ENCODE measurements at places on chromosomes 4 and X.

DNA sequence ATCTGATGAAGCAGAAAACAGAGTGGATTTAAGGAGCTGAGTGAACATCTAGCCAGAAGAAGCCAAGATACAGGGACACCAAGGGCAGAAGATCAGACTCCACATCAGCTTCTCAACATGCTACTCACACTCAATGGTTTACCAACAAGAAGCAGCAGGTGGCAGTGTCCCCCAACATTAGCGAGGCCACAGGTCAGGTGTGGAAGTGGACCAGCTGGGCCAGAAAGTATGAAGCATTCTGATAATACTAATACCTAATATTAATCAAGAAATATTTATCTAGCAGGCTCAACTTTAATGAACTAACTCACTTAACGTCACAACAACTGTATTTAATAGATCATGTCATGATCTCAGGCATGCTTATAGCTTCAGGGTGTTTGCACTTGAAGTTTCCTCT, 73.4 kb upstream of the TTC29 start:
- DNase-seq = peak; percentile 34

DNA sequence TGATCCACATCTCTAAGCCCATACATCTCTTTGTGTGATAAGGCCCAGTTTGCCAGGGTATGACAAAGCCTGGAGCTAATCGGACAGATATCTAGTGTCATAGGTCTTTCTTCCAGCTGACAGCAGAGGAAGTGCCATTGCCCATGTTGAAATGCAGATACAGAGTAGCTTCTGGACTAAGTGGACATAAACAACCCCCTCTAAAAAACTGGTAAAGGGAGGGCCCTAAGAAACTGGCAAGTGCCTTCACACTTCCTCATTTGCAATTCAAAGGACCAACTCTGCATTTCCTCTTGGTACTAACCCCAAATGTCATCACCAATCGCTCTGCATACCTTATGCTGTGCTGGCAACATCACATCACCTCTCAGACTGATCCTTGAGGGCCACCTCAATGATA, 20.8 kb downstream of the ARHGEF6 start:
- no peak for DNase-seq

- DNase-seq = no peak
Observed at GRCh38 chrX:153933748-153934147, 1.1 kb downstream of the NAA10 start.

DNA sequence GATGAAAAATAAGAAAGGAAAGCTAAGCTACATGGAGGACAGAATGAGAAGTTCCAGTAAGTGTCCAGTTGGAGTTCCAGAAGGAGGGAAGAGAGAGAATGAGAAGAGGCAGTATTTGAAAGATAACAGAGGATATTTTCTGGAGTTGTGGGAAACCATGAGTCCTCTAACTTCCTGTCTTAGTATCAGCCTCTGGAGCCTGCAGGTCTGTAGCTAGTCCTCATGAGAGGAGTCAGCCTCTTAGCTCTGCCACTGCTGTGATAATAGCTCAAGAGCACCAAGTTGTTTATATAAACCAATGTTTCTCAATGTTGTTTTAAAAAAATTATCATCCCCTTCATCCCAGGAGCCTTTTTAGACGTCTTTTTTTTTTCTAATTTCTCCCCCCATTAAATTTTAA, 2.4 kb upstream of the PLAC1 start:
- DNase-seq = no peak

DNA sequence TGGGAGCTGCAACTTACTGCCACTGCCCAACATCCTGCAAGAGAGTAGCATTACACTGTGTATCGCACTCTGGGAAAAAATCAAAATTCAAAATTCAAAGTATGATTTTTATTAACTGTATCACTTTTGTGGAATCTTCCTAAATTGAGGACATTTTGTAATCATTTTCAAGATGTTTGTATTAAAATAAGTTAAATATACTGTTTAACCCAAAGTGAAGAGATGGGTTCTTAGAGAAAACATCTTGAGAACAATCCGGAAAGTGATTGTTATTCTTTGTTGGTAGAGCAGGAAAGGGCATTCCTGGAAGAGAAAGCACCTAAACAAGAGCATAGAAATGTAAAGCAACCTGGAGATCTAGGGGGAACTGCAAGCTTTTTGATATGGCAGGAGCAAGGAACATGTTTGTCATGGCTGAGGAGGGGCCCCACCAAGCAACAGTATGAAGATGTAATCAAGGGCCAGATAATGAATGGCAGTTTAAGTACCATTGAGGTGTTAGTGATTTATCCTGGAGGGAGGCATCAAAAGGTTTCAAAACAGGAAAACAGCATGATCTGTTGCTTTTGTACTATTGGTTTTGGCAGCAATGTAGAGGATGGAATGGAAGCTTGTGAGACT, 14.1 kb upstream of the SEC24D start:
- no peak for DNase-seq

DNA sequence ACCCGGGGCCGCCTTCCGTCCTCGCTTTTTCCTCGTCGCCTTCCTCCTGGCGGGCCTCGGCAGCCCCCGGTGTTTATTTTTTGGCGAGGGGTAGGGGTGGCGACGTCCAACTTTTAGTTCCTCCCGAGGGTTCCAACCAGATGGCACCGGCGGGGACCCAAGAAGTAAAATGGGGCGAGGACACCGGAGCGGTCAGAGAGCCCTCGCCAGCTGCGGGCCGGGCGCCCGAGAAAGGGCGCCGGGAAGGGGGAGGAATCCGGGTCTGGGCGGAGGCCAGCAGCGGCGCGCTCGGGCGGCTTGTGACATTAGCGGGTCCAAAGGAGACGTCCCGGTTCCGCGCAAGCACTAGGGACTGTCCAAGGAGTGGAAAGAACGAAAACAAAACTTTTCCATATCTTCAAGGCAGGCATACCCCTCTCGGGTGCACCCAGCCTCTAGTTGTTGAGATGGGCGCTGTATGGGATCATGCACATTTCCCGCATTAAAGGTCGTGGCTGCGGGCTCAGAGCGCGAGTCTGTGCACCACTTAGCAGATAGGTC, 691 bp upstream of the USP46 start:
- no peak for DNase-seq

DNA sequence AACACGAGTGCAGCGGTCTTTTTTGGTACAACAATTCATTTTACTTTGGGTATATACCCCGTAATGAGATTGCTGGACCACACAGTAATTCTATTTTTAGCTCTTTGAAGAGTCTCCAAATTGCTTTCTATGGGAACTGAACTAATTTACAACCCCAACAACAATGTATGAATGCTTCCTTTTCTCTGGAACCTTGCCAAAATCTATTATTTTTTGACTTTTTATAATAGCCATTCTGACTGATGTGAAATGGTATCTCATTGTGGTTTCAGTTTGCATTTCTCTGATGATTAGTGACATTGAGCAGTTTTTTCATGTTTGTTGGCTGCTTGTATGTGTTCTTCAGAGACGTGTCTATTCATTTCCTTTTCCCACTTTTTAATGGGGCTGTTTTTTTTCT, 240.8 kb downstream of the STK32B start:
- no peak for DNase-seq

Data from RWPE1 (cell line).